CD4-positive, alpha-beta T cell treated with Interleukin-1 beta for 1 hour (primary cell): ENCODE measurements at places on chromosomes 1 and 21.
A peak's percentile ranks its signal among the peaks of the same experiment; 100 is the strongest.

DNA sequence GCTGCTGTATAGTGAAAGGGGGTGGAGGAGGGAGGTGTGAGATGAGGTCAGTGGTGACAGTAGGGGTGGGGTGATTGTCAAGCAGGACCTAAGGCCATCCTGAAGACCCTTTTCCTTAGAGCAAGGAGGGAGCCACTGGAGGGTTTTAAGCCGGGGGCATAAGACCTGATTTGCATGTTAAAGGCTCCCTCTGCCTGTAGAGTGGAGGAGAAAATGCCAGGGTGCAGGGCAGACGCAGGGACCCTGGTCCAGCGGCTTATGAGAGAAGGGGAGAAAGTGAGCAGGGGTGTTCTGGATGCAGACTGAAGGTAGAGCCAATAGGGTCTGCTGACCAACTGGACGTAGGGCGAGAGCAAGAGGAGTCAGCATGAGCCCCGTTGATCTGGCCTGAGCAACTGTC, 154.1 kb downstream of the TRABD2B start:
- DNase-seq: no peak

GRCh38 chr1:198837278-198838021, 198.6 kb downstream of the PTPRC start:
- no peak for DNase-seq

DNA sequence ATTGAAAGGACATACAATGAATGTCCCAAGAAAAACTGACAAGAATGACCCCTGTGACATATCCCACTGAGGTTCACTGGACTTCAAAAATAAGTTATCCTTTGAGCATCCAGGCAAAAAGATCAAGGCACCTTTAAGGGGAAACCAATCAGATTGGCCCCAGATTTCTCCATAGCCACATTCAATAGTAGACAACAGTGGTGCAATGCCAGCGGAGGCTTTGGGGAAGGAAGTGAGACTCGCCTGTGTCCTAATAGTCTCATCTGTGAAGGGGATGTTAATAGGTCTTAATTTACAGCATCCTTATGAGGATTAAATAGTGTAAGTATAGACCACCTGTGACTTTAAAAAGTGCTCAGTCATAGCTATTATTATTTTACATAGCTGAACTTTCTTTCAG, 21.5 kb downstream of the RPL5 start:
- peak; percentile 33 for DNase-seq

GRCh38 chr21:21147374-21147745, 149.2 kb downstream of the NCAM2 start:
- DNase-seq: no peak

DNA sequence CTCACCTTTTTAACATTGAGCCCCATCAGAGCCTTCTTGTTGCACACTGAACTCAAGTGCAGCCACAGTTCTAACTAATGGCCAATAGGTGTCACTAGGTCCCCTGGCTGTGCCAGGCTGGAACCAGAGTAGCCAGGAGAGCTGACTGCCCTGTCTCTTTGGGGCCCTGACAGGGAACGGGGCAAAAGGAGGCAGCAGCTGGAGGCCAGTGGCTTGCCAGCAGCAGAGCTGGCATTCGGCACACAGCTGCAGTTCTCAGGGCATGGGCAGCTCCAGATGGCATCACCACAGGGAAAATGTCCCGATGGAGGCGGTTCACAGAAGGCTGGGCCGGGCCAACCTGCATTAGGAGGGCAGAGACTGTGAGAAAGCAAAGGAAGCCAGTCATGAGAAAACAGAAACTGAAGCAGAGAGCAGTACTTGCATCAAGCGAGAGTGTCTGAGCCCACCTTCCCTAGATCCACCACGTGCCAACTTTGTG, 188.6 kb downstream of the FCRL5 start:
- no peak for DNase-seq

GRCh38 chr21:42674351-42674940, 21.0 kb downstream of the PDE9A start:
- no peak for DNase-seq

GRCh38 chr21:42175110-42175710, 43.7 kb upstream of the ABCG1 start:
- DNase-seq: no peak

DNA sequence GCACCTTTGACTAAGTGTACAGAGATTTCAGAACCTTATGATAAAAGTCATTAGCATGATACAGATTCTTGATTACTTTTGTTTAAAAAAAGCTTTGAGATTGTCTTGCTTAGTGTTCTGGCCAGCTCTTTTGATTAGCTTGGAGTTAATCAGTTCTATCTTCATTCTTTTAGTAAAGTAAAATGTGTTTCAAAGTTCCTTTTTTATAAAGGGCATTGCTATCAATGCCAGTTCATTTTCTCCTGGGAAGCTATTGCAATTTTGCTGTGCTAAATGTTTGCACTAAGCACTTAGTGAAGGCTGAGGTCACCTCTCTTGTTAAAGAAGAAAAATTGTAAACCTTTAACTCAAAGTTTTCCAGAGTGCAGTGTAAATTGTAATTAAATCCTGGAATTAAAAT, 946.7 kb upstream of the TMPRSS15 start:
- no peak for DNase-seq

GRCh38 chr1:60461925-60462595, 388.5 kb upstream of the C1orf87 start:
- DNase-seq: no peak

- no peak for DNase-seq
Measured at GRCh38 chr1:198174297-198174696, 17.5 kb downstream of the NEK7 start.

DNA sequence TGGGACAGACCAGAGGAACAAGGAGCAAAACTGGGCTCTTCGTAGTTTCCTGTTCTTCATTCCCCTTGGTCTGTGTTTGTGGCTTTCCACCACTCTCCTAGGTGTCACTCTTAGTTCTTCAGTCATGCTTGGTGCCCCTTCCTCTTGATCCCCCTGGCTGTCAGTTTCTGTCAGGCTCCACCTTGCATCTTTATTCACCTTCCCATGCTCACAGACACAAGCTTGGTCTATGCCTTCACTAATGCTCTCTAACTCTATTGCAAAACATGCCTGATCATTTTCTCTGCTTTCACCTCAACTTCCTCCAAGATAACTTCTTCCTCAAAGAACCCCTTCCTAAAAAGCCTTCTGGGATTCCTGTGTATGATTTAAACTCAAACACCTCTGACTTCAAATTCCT, 122.9 kb downstream of the GLUL start:
- no peak for DNase-seq

DNA sequence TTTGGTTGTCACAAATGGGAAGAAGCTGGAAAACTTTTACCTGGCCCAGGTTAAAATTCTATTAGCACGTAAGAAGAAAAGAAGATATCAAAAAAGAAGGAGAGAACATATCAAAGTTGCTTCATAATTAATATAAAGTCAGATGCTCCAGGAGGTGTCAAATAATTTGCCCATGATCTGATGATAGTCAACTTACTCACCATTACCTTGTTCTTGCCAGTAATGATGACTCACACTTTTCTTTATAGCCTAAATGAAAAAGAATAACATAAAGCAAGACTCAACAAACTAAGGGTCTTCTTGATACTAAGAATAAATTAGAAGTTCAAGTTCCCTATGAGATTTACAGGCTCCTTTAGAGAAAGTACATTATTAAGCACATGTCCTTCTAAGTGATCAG, 580.4 kb downstream of the TTLL7 start:
- DNase-seq: no peak

GRCh38 chr1:56423716-56424115, 155.6 kb downstream of the PLPP3 start:
- no peak for DNase-seq

- no peak for DNase-seq
Measured at GRCh38 chr21:45012662-45013259, 61.6 kb upstream of the ADARB1 start.

GRCh38 chr1:214380986-214381695, 100.2 kb downstream of the SMYD2 start:
- no peak for DNase-seq

DNA sequence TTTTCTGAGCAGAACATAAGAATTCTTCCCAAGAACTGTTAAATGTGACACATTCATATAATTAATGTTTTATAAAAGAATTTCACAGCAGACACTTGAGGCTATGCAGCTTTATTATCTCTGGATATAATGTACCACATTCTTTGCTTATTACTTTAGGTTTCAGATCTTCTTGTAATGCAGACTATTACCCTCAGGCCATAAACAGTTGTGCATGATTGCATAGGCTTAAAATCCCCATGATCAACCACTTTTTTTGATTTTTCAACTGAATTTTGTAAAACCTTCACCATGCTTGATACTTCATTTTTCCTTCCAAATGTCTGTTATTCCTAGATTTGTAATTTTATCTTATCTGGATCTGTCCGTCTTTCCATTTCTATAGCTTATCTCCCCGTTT, 1355.7 kb downstream of the BRINP3 start:
- DNase-seq: no peak

DNA sequence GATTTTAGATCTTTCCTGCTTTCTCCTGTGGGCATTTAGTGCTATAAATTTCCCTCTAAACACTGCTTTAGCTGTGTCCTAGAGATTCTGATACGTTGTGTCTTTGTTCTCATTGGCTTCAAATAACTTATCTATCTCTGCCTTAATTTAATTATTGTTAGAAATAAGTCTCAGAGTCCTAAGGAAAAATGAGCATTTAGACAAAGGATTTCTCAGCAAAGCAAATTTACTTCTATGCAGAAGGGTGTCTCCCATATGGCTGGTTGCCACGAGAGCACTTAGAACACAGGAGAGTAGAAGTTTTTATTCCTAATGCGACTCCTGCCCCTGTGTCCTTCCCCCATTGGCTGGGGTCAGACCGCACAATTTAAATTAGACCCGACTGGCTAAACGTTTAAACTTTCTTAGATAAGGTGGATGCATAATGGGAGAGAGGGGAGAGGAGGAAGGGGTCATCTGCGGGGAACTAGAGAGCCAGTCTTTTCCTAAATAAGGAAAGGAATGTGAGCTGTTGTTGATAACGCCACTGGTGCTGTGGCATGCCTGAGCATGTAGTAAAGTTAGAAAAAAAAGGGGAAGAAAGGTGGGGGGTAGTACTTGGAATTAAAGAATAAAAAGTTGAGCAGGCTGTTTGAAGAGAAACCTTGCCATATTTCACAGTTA, 170.2 kb downstream of the DYRK1A start:
- no peak for DNase-seq

DNA sequence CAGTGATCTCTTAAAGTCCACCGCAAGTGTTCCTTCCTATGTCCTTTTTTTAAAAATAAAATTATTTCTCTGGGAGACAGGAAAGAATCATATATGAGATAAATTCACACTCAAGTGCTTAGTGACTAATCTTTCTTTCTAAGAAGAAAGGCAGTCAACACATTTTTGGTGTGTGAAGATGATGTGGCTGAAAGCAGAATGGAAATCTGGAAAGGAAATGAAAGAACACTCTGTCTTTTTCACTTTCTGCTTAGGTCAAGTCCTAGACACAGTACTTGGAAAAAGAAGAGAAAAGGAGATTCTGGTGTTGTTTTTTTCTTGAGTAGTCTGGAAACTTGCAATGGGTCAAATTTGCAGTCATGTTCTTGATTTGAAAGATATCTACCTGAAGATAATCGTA, 45.5 kb upstream of the PRRX1 start:
- no peak for DNase-seq

GRCh38 chr1:103489935-103490334, 35.6 kb upstream of the RNPC3 start:
- no peak for DNase-seq

GRCh38 chr1:245245021-245245667, 90.4 kb downstream of the KIF26B start:
- no peak for DNase-seq

GRCh38 chr1:30550365-30551220, 172.8 kb downstream of the MATN1 start:
- DNase-seq: no peak

- no peak for DNase-seq
Measured at GRCh38 chr1:11654939-11655808, 497 bp downstream of the FBXO44 start.

GRCh38 chr21:42031816-42032215, 21.7 kb upstream of the ZBTB21 start:
- DNase-seq: no peak

DNA sequence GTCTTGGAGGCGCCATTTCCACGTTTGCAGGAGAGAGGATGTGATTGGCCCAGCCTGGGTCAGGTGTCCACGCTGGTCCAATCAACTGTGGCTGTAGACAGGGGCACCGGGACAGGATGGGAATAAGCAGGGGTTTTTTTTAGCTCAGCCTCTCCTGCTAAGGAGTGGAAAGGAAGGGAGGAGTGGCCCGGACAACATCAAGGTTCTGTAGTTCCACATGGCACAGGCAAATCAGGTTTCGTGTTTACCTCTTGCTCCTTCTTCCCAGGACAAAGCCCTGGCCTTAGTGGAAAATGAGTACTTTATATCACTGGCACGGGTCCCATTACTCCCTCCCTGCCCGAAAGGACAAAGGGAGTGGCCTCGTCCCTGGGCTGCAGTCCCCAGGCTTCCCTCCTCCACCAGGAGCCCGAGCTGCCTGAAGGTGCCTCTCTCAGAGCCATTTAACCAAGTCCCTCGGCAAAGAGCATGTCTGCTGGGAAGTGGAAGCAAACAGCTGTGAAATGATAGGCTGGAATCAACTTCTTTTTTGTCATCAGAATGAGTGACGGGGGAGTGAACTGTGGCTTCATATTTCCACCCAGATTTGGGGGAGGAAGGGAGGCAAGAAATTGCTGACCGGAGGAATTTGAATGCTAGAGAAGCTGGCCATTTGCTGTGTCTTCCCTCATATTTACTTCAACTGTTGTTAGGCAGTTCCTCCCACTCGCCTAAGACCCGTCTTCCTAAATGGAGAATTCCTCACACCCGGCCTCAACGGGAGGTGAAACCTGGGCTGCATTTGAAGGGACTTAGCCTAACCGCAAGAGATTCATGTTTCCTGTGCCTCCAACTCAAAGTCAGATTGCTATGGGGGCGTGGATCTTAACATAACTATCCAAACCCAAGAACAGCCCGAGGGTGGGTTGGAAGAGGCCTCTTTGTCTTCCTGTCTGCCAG, 84.9 kb upstream of the SLC44A3 start:
- DNase-seq: no peak

- DNase-seq: no peak
Measured at GRCh38 chr1:3431686-3432085, 22.8 kb upstream of the ARHGEF16 start.

DNA sequence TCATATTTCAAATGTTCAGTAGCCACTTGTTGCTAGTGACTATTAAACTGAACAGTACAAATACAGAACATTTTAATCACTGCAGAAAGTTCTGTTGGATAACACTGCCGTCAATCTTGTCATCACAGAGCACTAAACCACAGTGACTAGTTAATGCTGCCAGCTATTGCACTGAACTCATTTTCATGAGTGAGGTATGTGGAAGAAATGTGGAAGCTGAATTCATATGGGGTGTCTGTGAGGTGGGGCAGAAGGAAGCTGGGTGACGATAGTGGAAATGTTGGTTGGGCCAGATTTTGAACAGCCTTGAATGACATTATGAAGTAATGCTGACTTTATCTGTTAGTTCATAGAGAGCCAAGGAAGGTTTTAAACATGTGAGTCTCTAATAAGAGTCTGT, 49.6 kb downstream of the OSBPL9 start:
- DNase-seq: peak; percentile 3

GRCh38 chr1:59666106-59666505, 148.6 kb upstream of the HOOK1 start:
- no peak for DNase-seq
